GM12865 (cell line): ENCODE measurements at places on chromosomes 3 and 15.

- no peak for DNase-seq
These were observed 25.0 kb downstream of the RNU5B-1 start for GRCh38 chr15:65329288-65329983.

DNA sequence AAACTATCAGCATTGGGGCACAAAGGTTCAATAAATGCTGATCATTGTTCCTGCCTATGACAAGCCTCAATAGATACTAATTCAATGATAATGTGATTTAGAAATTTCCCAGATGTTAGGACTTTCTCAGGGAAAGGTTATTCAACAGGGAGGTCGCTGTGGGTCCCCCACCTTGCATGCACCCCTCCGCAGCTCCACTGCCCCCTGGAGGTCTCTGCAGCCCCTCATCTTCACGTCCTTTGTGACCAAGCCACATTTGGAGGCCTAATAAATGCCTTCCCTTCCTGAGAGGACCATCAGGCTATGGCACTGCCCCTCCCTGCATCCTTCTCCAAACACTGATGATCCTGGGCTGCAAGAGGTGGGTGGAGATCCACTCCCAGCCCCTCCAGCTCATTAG lies 50.2 kb downstream of the NOX5 start:
- no peak for DNase-seq

- peak; percentile 12 for DNase-seq
These were observed 82.2 kb downstream of the C3orf70 start for GRCh38 chr3:185070491-185071286.

- peak; percentile 63 for DNase-seq
These were observed 229.0 kb downstream of the ITPR1 start for GRCh38 chr3:4722103-4722502.

- peak; percentile 13 for DNase-seq
These were observed 16.0 kb downstream of the DNAJC19 start for GRCh38 chr3:180973543-180973942.

GRCh38 chr3:8780279-8780678 lies 10.9 kb upstream of the OXTR start:
- no peak for DNase-seq

- no peak for DNase-seq
These were observed 300.2 kb upstream of the SLCO3A1 start for GRCh38 chr15:91553196-91553854.

DNA sequence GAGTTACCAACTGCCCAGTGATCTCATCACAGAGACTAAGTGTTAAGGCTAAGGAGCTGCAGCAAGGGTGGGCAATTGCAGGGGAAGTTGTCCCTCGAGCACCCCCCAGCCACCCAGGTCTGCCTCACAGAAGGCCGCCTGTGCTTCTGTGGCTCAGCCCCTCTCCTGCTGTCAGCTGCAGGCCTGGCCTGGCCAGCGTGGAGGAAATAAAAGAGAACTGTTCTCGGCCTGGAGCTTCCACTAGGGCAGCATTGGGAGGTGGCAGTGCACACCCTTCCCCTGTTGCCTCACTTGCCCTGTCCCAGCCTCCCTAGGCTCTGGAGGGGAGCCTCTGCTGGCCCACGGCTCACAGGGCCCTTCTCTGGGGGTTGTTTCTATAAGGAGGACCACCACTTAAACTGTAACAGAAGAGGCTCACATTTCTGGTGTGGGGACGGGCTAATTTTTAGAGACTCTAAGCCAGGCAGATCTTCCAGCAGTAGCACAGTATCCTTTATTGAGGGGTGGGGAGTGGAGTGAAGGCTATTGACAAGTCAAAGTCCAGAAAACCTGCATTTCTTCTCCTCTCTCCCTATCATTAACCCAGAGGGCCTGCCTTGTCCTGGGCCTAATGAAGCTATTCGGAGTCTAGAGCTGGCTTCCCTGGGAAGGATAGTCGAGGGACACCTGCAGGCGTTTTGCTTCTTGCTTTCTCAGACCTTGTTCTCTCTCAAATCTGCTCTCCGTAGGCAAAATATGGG lies 75.6 kb upstream of the ADPGK start:
- no peak for DNase-seq

- no peak for DNase-seq
These were observed 110.9 kb upstream of the TPM1 start for GRCh38 chr15:62931650-62932049.

DNA sequence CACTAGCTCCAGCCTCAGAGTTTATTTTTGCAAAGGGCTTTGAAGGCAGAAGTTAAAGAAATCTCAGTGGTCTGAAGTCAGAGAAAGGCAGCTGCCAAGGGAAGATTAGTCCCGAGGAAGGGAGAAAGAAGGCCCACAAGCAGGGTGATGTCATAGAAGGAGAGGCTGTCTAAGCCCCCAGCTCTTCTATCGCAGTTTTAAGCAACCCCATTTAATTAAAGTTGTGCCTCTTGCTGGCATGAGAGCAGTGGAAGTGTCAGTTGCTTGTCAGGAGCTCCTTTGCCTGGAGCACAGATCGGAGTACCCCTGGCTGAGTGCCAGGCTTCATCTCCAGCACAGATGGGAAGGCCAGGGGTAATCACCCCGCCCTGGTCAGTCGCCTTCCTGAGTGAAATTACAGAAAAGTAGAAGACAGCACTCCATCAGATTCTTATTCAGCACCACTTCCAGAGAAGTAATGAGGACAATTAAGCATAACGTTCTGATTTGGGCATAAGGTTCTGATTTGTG lies 530.7 kb downstream of the EPHB1 start:
- DNase-seq, result no peak

GRCh38 chr3:44227632-44228031 lies 14.1 kb upstream of the TOPAZ1 start:
- DNase-seq, result no peak

DNA sequence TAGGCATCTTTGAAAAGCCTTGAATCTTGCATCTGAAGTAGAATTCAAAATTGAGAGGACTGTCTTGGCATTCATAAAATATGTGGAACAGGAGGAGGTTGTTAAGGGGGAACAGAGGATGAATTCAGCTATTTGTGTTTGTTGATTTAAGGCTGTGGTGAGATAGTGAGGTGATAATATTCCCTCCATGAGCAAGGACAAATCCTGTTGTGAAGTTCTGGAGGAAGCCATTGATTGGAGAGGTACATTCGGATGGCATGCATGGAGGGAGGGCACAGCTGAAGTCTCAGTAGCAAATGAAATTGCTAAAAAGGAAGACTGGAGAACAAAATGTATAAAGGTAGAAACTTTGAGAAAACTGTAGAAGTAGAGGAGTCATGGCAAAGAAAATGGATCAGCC lies 443.8 kb downstream of the NLGN1 start:
- DNase-seq, result no peak

- no peak for DNase-seq
These were observed 62.4 kb downstream of the BOC start for GRCh38 chr3:113273604-113274378.

DNA sequence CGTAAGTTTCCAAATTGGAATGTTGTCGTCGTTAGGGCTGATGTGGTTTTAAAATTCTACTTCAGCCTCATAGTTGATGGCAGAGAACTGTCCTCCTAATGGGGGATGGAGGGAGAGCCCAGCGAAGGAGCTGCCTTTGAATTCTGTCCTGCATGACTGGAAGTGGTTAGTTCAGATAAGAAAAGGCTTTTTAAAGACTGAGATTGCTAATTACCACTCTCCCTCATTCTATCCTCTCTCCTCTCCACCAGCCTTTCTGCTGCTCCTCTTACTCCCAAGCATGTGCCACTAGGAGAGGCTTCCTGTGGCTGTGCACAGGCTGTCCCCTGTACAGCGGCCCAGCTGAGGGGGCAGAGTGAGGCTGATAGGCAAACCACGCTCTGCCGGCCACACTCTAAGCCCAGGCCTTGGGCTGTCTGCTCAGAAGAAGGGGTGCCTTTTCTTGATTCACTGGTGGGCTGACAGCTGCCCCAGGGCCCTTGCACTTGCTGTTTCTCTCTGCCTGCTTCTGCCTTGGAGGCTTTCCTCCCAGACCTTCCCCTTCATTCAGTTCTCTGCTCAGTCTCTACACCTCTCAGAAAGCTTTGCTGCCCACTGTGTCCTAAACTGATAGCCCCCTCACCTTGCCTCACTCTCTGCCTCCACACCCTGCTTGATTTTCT lies 8.7 kb upstream of the PAQR9 start:
- no peak for DNase-seq

DNA sequence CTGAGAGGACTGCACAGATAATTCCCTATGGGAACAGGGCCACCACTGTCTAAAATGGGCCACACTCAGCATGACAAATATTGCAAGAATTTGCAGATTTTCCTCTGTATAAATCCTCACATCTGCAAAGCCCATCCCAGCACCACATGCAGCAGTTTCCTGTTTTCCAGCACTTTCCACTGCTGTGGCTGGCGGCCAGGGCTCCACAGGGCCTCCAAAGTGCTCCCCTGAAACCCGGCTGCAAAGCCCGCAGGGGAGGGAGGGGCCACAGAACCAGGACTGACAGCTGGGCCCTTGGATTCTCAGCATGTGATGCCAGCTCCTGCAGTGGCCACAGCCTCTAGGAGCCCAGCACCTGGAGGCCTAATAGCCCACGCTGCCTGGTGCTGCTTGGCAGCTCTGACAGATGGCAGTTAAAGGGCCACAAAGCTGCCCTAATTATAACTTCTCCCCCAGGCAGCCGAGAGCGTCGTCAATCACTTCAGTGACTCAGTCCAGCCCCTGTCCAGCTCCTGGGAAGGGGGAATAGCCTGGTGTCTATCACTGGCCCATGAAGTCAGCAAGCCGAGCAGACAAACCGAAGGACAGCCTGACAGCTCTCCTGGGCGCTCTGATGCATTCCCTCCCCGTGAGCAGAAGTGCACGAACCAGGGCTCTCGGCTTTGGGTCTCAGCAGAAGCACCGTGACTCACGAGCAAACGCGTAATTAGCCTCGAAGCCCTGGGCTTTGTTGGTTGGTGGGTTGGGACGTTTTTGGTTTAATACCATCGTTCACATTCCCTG lies 4.7 kb downstream of the LRRC15 start:
- DNase-seq, result no peak

GRCh38 chr3:42090973-42091731 lies at the start of gene TRAK1:
TSS of gene TRAK1 (plus strand) at chr3:42091357. CDS start at chr3:42091470, 113 bp downstream.
- no peak for DNase-seq

DNA sequence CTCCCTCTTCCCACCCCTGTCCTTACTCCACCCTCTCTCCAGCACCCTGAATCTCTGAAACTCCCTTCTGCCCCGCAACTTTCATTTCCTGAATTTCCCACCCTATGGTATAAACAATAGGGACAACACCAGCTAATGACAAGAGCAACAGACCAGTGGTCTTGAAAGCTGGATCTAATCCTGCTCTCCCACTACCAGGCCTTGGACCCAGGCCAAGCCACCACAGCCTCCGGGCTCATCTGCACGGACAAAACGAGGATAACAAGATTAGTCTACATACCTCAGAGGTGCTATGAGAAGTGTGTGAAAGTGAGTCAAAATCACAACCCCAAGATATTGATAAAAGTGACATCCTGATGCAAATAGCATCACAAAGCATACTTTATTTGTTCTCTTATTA lies 128.6 kb downstream of the ERC2 start:
- DNase-seq, result no peak
